Natural killer cell treated with Interleukin-12 subunit alpha and Interleukin-12 subunit beta and Interleukin-15 and Interleukin-18, amount 100 ng/mL, for 72 hours (primary cell): ENCODE measurements at places on chromosomes 16 and 17. TPM values are rescaled to one million over a fixed set of nuclear protein-coding genes. Genes with fewer than 3 reads are reported as not detected.

DNA sequence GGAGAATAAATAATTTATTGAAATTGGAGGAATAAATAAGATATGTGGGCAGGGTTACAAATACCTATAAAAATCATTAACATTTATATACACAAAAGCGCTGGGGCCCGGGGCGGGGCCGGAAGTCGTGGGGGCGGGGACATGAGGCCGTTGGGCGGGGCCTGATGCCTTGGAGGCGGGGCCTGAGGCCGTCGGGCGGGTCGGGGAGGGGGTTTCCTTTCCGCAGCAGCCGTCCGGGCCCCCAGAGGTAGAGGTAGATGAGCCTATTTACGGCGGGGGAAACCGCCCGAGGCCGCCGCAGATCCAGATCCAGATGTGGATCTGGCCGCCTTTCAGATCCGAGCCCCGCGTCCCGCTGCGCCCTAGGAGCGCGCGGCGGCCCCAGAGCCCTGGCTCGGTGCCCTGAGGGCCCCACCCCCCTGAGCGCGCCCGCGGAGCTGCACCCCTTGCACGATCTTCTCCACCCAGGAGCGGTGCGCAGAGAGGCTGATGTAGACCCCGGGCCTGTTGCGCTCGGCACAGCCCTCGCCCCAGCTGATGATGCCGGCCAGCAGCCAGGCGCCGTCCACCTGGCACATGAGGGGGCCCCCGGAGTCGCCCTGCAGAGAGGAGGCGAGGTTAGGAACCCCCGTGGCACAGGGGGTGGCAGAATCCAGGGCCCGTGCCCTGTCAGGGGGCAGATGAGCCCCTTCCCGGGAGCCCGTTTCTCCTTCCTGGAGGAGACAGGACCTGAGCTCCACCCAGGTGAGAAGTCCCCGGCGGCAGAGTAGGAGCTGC lies 5.1 kb downstream of the PRSS22 start:
- H3K27ac ChIP-seq: no peak overlapping the region
- peaks cover 14% of the 10 kb centered on the region for H3K27me3 ChIP-seq
- H3K4me3 ChIP-seq: no peak overlapping the region
- peaks cover 10% of the 10 kb centered on the region for H3K36me3 ChIP-seq
- H3K4me1 ChIP-seq: peaks cover 20% of the 10 kb centered on the region

DNA sequence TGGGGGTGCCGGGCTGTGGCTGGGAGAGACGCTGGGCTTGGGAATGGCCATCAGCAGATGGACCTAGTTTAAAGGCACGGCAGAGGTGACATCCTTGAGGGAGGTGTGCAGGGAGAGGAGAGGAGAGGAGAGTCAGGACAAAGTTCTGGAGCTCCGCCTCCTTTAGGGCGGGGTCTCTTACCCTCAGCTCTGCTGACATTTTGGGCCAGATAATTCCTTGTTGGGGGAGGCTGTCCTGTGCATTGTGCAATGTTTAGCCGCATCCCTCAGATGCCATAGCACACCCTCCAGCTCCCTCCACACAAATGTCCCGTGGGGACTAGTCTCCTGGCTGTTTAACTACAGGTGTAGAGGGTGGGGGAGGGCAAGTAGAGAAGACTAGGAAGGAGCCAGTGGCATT lies 48.3 kb downstream of the ARHGAP23 start:
- no peak for DNase-seq
- H3K27ac ChIP-seq: no peak overlapping the region
- H3K4me1 ChIP-seq: no peaks in the 10 kb centered on the region
- peaks cover 2% of the 10 kb centered on the region for H3K27me3 ChIP-seq
- no peak overlapping the region for H3K4me3 ChIP-seq

DNA sequence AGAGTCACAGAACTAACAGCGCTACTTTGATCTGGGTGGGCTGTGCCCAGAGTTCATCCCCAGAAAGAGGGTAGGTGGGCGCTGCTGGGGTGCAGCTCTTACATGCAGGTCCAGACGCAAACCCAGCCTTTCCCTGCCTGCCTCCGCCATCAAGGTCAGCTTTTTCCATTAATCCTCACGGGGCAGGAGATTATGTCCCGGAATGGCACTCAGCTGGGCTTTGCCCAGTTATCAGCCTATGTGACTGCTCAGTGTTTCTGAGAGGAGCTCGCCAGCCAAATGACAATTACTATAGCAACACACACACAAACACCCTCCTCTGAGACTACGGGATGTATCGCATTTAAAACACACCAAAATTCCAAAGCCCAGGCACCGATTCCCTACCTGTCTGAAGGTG lies 20.1 kb downstream of the GLYR1 start:
- no peak overlapping the region for H3K4me3 ChIP-seq
- H3K27me3 ChIP-seq: no peaks in the 10 kb centered on the region
- DNase-seq: no peak
- peaks cover 31% of the 10 kb centered on the region for H3K36me3 ChIP-seq
- H3K27ac ChIP-seq: no peak overlapping the region

Gene PRDM7
- total RNA-seq: not detected

GRCh38 chr17:63082952-63083351 lies 116.9 kb downstream of the TANC2 start:
- no peak for DNase-seq
- no peaks in the 10 kb centered on the region for H3K4me1 ChIP-seq
- H3K27me3 ChIP-seq: no peaks in the 10 kb centered on the region
- H3K27ac ChIP-seq: no peak overlapping the region

Gene ABCC3
- total RNA-seq: not detected

DNA sequence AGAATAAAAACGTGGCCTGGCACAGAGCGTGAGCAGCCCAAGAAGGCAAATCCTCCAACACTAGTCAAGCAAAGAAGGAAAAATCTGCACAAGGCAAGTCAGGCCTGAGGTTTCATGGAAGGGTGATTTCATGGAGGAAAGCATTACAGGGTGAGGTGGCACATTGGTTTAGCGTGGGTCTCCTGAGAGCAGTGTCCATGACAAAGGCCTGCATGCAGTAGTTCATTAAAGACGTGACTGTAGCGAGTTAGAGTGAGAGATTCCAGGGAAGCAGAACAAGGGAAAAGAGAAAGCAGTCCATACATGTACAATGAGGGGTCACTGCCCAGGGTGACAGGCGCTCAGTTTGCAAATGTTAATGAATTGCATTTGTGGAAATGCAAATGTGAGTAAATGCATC lies 285.0 kb upstream of the ERCC4 start:
- no peaks in the 10 kb centered on the region for H3K36me3 ChIP-seq
- no peaks in the 10 kb centered on the region for H3K27me3 ChIP-seq
- no peak for DNase-seq
- no peak overlapping the region for H3K4me3 ChIP-seq
- H3K27ac ChIP-seq: no peak overlapping the region
- no peaks in the 10 kb centered on the region for H3K4me1 ChIP-seq

Gene SLC5A11
- 2.4 TPM for total RNA-seq

DNA sequence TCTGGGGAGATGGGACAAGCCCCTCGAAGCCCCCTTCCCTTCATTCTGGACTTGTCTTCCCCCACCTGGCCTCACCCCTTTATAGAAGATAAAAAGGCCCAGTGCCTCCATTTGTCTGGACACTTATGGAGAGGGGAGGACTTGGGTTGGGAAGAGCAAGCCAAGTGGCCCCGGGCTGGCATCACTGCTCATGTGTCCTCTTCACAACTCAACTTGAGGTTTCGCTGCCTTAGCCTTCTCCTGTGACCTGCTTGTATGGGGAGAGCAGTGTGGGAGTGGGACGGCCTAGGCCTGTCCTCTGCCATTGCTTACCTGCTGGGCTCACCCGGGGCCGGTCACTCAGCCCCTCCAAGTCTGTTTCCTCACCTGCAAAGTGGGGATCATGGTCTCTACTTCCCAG lies 1.4 kb downstream of the PAQR4 start:
- peaks cover 5% of the 10 kb centered on the region for H3K27me3 ChIP-seq
- H3K4me3 ChIP-seq: peak overlapping the region; percentile 67
- H3K4me1 ChIP-seq: peaks cover 26% of the 10 kb centered on the region
- DNase-seq: no peak

DNA sequence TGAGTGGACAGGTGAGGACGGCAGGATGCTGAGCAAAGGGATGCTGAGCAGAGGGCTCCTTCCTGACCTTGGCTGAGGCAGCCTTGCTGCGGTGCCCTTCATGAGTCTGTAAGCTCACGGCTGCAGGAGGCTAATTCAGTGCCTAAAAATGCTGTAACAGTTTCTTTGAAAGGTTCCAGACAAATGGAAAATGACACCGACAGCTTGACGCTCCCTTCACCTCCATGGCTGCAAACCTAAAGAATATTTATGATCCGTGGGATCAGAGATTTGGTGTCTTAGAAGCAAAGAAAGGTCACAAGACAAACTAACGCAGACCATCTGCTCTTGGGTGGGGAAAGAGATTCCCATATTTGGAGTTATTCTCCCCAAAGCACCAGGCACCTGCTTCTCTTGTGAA lies 28.0 kb downstream of the TOM1L2 start:
- H3K27me3 ChIP-seq: no peaks in the 10 kb centered on the region
- no peak for DNase-seq
- no peak overlapping the region for H3K27ac ChIP-seq
- H3K36me3 ChIP-seq: no peaks in the 10 kb centered on the region
- H3K4me1 ChIP-seq: peaks cover 8% of the 10 kb centered on the region

DNA sequence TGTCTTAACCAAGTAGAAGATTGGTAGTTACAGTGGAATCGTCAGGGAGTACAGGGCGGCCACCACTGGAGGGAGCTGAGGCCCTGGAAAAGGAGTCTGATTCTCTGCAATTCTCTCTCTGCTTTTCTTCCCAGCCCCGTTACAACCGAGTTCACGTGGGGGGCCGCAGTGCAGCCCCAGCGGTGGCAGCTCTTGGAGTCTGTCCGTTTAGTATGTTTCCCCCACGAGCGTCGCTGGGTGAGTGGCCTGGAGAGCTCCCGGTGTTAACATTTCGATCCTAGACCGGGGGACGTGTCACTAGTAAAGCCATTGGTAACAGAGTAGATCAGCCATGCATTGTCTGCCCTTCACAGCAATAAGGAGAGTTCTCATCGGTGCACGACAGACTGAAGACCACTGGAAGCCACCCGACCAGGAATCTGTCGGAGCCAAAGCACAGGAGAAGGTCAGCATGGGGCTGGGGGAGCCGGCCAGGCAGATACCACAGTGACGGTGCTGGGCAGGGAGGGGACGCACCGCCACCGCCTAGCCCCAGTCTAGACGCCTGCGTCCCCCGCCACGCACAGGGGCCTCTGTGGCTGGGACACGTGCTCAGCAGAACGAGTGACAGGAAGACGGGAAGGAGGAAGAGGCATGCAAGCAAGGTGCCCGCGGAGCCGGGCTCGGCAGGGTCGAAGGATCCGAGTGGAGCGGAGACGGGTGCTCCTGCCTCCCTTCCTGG lies 15.7 kb downstream of the SLC16A3 start:
- peaks cover 25% of the 10 kb centered on the region for H3K4me1 ChIP-seq
- peaks cover 26% of the 10 kb centered on the region for H3K36me3 ChIP-seq
- no peaks in the 10 kb centered on the region for H3K27me3 ChIP-seq
- peak overlapping the region; percentile 42 for H3K27ac ChIP-seq
- peak overlapping the region; percentile 32 for H3K4me3 ChIP-seq

DNA sequence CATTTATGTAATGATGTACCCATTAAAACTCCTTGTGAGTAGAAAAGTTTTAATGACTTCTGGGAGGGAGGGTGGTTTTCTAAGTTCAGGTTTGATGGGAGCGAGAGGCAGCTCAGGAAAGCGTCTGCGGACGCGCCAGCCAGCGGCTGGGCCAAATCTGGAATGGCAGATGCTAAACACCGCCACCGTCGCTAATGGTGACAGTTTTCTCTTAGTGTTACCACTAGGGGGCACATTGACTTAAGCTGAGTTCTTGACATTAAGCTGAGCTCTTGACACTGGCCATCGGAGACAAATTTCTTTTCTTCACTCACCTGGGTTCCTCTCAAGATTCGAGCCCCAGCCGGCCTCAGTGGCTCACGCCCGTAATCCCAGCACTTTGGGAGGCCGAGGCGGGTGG lies 6.7 kb downstream of the TRPV1 start:
- no peak overlapping the region for H3K4me3 ChIP-seq
- no peaks in the 10 kb centered on the region for H3K27me3 ChIP-seq
- H3K36me3 ChIP-seq: no peaks in the 10 kb centered on the region
- H3K4me1 ChIP-seq: no peaks in the 10 kb centered on the region

GRCh38 chr16:28473714-28474265 lies 1.7 kb upstream of the NPIPB7 start:
- H3K27me3 ChIP-seq: no peaks in the 10 kb centered on the region
- peaks cover 7% of the 10 kb centered on the region for H3K36me3 ChIP-seq
- DNase-seq: peak; percentile 49
- H3K4me3 ChIP-seq: peak overlapping the region; percentile 37
- peaks cover 12% of the 10 kb centered on the region for H3K4me1 ChIP-seq
- H3K27ac ChIP-seq: peak overlapping the region; percentile 31

- peak overlapping the region; percentile 16 for H3K27ac ChIP-seq
- peaks cover 32% of the 10 kb centered on the region for H3K4me1 ChIP-seq
- H3K36me3 ChIP-seq: no peaks in the 10 kb centered on the region
- peak overlapping the region; percentile 62 for H3K4me3 ChIP-seq
These were observed 92.4 kb downstream of the RGS9 start for GRCh38 chr17:65229621-65229995.

- H3K27ac ChIP-seq: no peak overlapping the region
- no peaks in the 10 kb centered on the region for H3K4me1 ChIP-seq
- no peak overlapping the region for H3K4me3 ChIP-seq
- no peaks in the 10 kb centered on the region for H3K36me3 ChIP-seq
These were observed 9.6 kb downstream of the MARVELD3 start for GRCh38 chr16:71635632-71636031.

Gene PDIA2
- not detected for total RNA-seq

DNA sequence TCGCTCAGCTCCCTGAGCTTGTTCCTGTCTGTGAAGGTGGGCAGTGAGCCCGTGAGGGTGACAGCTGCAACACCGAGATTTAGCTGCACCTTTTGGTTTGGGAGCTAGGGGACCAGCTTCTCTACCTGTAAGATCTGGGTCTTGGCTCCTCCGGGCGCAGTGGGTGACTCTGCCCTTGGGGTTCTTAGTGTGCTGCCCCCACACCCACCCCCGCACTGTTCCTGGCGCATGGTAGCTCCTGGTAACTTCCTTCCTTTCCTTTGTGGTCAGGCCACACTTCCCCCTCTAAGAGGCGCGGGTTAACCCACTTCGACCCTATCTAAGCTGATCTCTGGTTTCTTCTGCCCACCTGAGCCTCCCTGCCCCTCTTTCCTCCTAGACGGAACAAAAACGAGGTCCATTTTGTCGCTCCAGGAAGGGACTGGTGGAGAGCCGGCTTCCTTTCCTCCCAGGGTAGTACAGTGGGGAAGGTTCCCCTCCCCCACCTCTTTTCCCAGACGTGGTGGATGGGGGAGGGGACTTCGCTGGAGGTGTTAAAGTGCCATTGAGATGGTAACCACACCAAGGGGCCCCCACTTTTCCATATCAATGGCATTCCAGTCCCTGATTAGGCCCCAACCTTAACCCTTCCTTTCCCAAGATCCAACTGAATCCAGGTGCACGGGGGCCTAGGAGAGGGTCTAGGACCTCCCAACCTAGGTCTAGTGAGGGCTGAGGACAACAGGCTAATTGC lies 4.6 kb upstream of the CLDN9 start:
- H3K4me1 ChIP-seq: peaks cover 12% of the 10 kb centered on the region
- DNase-seq: no peak
- H3K4me3 ChIP-seq: peak overlapping the region; percentile 9
- no peaks in the 10 kb centered on the region for H3K36me3 ChIP-seq
- no peaks in the 10 kb centered on the region for H3K27me3 ChIP-seq
- no peak overlapping the region for H3K27ac ChIP-seq

DNA sequence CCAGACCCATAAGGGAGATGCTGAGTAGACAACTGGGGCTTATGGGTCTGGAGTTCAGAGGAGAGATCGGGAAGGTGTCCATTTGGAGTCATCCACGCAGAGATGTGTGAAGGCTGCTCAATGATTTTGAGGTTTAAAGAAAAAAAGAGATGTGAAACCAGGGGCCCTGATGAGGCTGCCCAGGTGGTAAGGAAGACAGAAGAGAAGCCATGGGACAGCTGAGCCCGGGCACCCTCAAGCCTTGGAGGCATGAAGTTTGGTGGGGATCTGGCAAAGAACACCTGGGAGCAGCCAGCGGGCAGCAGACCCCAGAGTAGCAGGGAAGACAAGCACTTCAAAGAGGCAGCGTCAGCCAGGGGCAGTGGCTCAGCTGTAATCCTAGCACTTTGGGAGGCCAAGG lies 20.8 kb upstream of the MYO15B start:
- no peaks in the 10 kb centered on the region for H3K27me3 ChIP-seq
- H3K4me3 ChIP-seq: no peak overlapping the region
- DNase-seq: no peak
- H3K4me1 ChIP-seq: peaks cover 13% of the 10 kb centered on the region
